ENCODE measurements at places on chromosomes 5 and 9.

DNA sequence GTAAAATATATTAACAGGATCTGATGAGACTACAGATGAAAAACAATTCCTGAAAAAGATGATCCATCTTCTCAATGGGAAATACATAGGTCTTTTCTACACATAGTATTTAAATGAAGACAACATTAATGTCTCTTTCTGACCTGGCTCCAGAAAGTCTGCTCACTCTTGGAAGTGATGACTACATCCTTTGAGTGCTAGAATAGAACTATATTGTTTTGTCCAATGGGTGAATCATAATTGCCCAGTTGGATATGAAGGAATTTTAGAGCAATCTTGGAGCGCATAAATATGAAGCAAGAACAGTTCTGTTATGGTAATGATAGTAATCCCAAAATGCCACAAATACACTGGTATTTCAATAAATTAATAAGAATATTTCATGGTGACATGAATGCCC is 322.1 kb downstream of the DEPDC1B start:
- DNase-seq = no peak

GRCh38 chr9:83219154-83219923 is 156.4 kb upstream of the RASEF start:
- peak; percentile 2 for DNase-seq

- peak; percentile 35 for DNase-seq
These were observed 64.2 kb downstream of the KLF4 start for GRCh38 chr9:107425101-107426025.

DNA sequence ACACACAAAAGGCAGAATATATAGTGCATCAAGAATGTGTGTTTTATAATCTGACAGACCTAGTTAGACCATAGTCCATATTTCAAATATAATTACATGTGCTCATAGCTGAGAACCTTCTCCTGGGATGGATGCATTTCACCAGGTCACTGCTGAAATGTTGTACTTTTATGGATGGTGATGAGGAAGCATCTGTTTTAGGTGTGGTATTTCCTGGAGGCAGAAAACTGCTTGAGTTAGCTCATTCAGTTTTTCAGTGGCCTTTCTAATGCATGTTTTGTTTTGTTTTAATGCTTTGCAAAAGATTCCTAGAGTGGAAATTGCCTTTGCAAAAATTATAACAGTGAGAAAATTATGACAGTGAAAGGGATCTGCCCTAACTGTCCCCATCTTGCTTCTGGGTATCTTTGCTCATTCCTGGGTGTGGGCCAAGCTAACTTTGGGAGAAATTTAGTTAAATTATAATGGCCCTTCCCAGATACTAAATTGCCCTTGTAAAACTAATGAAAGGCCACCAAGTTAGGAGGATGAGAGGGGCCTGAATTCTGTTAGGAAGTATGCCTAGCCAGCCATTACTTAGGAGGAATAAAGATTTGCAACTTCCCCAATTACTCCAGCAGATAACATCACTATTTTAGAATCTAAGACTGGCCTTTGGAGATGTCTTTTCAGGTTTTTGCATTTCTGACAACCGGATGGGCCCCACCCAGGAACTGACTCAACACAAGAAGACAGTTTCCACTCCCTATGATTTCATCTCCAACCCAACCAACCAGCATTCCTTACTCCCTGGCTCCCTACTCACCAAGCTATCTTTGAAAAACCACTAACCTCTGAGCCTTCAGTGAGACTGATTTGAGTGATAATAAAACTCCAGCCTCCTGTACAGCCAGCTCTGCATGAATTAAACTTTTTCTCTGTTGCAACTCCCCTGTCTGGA is 7.0 kb upstream of the IL12B start:
- DNase-seq = no peak

DNA sequence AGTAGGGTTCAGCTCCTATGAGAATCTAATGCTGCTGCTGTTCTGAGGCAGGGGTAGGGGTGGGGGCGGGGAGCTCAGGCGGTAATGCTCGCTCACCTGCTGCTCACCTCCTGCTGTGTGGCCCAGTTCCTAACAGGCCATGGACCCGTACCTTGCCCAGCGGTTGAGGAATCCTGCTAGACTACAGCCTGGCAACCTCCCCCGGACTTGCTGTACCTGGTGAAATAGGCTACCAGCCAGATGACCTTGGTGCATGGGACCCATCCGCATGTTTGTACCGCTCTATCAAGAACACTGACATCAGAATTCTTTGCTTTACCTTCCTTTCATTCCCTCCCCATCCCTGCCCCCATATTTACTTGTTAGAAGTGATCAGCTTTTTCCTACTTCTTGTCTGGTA is 15.3 kb downstream of the IL31RA start:
- no peak for DNase-seq

DNA sequence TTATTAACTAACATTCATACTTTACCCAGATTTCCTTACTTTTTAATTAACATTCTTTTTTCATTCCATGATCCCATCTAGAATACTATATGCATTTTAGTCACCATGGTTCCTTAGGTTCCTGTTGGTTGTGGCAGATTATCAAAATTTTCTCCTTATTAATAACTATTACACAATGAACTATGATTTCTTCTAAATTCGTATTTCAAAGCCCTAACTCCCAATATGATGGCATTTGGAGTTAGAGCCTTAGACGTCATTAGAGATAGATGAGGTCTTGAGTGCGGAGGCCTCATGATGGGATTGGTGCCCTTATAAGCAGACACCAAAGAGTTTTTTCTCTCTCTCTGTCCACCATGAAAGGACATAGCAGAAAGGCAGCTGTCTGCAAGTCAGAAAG is 485.4 kb downstream of the TLR4 start:
- no peak for DNase-seq

GRCh38 chr9:63816751-63817621 is 1468.0 kb downstream of the FOXD4L5 start:
- DNase-seq = peak; percentile 72

DNA sequence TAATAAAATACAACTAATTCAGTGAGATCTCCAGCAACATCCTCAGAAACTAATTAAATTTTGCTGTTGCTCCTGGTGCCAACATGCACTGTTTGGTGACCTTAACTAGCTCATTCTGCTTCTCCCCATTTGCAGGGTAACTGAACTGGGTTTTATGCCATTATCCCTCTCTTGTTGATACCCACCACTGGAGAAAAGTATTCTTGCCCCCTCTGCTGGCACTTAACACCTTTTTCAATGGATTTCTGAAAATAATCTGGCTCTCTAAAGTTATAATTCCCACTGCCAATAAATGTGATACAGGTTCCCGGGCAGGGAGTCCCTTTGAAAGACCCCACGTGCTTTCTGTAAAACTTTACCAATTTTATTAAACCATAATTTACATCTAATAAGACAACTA is 394.3 kb downstream of the OSTF1 start:
- DNase-seq = no peak

GRCh38 chr9:90259311-90260246 is 383.0 kb downstream of the DIRAS2 start:
- no peak for DNase-seq

DNA sequence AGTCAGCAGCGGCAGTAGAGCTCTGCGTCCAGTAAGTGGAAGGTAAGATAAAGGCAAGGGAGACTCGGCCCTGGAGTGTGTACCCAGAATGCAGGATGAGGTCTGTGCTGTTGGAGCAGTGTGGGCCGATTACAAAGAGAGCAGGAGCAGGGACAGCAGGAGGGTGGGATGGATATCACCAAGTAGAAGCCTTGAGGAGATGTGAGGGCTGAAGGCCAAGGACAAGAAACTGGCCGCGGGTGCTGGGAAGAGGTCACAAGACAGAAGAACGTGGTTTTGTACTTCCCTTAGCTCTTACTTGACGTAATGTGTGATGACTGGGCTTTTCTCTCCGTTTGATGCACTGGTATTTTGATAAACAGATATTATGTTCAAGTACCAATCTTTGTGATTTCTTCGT is 43.7 kb downstream of the OR2V1 start:
- DNase-seq = no peak

- DNase-seq = no peak
These were observed 704 bp upstream of the IL33 start for GRCh38 chr9:6214903-6215302.

DNA sequence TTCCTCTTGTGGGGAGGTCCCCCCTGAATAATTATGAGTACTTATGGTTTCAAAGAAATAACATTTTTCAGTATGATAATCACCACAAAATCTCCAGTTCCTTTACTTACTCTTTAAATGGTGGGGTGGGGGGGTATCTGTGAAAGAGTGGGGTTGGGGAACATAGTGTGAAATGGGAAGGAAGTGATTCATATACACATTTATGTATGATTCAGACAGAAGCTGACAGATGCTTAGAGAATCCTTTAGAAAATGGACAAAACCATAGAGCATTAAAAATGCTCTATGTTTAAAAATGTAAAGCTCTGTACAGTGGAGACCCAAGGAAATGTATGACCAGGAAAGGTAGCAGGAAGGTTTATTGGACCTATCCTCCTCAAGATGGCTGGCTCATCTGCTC is 267.5 kb upstream of the GRIA1 start:
- no peak for DNase-seq

- DNase-seq = no peak
These were observed 107.9 kb downstream of the MEGF10 start for GRCh38 chr5:127398508-127398907.
